Endothelial cell of umbilical vein (primary cell): ENCODE measurements at places on chromosomes 1 and 21. TPM values are rescaled to one million over a fixed set of nuclear protein-coding genes. Genes with fewer than 3 reads are reported as not detected.

The AMIGO1 gene
- polyA plus RNA-seq, result 0.67 and 0.80 TPM in 2 replicates

The SDHB gene
- polyA plus RNA-seq, result 86.8 and 98.1 TPM in 2 replicates

The ANGPTL3 gene
- not detected in 2 replicates for polyA plus RNA-seq

The CAPN9 gene
- polyA plus RNA-seq, result not detected in 2 replicates

The TLCD4 gene
- 0.05 and 0.11 TPM in 2 replicates for polyA plus RNA-seq

The OR6N1 gene
- not detected in 2 replicates for polyA plus RNA-seq

The SLC22A15 gene
- polyA plus RNA-seq, result not detected in 2 replicates

The RHEX gene
- polyA plus RNA-seq, result not detected in 2 replicates

The LAPTM5 gene
- 83.4 and 98.9 TPM in 2 replicates for polyA plus RNA-seq

The UHMK1 gene
- 6.8 and 9.2 TPM in 2 replicates for polyA plus RNA-seq

The CHI3L1 gene
- not detected in 2 replicates for polyA plus RNA-seq

The KCNE2 gene
- not detected in 2 replicates for polyA plus RNA-seq

GRCh38 chr1:172338295-172338735 lies 82.2 kb upstream of the C1orf105 start:
- no peak for DNase-seq

GRCh38 chr1:226531360-226532093 lies 17.0 kb upstream of the STUM start:
- no peak for DNase-seq

DNA sequence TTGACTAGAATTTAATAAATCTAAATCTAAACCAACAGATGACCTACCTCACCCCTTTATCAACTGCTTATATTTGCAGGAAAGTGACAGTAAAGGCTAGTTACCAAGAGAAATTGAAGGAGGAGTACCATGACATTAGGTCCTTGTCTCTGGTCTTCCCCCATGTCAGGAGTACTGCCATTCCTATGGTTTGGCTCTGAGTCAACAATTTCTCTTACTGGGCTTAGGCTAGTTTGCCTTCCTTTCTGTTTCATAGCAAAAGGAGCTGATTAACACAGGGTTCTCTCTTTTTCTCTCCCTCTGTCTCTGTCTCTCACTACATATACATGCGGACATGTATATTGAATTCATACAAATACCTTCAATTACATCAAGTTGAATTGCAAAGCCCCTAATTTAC lies 579.9 kb downstream of the DPYD start:
- DNase-seq, result no peak

GRCh38 chr1:229665912-229666558 lies 40.0 kb downstream of the URB2 start:
- no peak for DNase-seq

DNA sequence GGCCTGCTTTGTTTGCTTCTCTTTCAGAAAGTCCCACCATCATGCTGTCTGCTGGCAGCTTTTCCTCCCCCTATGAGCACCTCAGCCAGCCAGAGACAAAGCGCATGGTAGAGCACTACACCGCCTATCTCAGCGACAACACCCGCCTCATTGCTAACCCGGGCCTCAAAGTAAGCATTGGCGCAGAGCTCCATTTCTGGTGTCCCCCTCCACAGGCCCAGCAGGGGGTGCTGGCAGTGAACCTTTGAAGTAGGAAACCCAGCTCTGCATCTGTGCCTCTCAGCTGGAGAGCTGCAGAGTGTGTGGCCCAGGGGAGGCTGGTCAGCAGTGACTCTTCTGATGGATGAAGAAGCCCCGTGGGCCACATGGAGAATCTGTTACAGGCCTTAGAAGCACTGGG lies 81.2 kb upstream of the RAVER2 start:
- no peak for DNase-seq

- DNase-seq, result no peak
Observed at GRCh38 chr1:3115275-3116149, 46.5 kb downstream of the PRDM16 start.

DNA sequence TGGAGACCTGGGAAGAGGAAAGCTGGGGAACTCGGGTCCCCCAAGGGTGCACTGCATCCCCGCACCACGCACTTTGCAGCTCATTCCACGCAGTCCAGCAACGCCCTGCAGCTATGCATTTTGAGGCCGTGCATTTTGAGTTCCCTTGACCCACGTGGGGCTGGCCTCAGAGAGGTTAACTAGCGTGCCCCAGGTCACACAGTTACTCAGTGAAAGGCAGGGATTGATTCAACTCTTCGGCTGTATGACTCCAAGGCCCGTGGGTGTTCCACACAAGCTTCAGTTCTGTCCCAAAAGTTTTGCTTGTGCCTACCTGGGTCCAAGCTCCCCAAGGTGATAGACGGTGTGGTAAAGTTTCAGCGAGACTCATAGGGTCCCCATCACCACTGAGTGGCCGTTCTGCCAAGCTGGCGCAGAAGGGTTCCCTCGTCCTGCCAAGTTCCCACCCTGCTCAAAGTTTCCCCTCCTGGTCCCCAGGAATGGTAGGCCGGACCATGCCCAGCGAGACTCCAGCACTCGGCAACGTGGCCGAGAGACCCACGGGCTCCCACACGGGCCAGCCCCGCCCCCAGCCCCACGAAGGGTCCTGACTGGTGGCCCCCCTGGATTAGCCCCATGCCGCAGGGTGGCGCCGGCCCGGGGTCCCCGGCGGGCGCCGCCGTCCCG lies 611 bp downstream of the HSPG2 start:
- no peak for DNase-seq

DNA sequence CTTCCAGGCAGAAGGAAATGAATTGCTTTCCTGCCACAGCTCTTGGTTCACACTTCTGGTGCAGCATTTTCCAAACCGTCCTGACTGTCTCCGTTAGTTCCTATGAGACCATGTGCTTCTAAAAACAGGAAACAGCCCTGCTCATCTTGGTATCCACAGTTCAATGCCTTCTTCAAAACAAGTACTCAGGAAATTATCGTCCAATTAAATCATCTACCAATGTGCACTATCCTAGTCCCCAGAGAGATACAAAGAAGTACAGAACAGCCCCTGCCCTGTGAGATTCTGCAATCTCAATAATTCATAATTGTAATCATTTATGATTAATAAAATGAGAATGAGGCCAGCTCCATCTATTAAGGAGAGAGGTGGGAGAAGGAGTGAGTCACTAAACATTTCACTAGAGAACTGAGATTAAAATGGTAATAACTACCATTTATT lies 11.2 kb downstream of the CLEC20A start:
- DNase-seq, result peak; percentile 41

DNA sequence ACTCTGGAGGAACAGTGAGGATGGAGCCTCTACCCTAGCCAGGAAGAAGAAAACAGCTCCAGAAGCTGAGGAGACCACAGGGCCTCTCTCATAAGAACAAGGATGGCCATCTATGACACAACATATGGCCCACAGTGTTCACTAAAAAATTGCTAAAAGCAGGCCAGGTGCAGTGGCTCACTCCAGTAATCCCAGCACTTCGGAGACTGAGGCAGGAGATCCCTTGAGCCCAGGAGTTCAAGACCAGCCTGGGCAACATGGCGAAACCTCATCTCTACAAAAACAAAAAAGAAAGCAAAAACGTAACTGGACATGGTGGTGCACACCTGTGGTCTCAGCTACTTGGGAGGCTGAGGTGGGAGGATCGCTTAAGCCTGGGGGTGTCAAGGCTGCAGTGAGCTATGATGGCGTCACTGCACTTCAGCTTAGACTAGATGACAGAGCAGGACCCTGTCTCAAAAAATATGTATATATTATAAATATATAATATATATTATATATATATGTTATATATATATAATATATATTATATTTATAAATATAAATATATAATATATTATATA lies 103.1 kb downstream of the TOMM20 start:
- no peak for DNase-seq

DNA sequence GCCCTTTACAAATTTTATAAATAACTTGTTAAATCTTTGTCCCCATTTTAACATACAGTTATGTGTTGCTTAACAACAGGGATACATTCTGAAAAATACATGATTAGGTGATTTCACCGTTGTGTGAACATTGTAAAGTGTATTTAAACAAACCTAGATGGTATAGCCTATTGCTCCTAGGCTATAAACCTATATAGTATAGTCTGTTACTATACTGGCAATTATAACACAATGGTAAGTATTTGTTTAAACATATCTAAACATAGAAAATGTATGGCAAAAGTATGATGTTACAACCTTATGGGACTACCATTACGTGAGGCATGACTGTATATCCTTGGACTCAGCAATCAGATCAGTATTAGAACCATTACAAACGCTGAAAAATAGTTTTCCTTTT lies 36.6 kb downstream of the GATAD2B start:
- DNase-seq, result no peak

DNA sequence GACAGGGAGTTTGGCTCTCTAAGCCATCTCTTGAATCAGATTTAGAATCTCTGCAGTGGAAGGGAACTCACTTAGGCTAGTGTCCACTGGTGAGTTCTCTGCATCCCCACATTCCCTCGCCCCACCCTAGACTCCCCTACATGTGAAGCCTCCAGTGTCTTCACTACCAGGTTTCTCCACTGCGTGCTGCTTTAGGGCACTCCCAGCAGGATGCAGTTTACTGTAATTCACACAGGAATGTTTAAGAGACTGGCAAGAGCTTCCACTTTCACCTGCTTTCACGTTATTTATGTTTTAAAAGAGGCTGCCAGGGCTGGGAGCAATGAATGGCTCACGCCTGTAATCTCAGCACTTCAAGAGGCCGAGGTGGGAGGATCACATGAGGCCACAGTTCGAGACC lies 60.2 kb downstream of the KAZN start:
- no peak for DNase-seq

DNA sequence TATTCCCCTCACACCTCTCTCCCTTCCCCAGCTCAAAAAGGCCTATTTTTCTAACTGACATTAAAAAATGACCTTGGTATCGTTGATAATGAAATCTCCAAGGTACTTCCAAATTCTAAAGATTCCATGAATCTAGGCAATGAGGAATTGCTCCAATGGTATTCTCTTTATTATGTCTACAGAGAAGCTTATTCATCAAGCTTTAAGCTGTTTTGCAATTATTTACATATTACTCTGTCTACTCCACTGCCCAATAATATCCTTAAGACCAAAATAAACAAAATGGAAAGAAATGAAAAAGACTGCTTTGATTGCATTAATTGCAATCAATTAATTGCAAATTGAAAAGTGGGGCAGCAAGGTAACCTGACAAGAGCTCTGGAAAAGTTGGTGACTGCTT lies 7.9 kb downstream of the PLPP3 start:
- DNase-seq, result no peak

DNA sequence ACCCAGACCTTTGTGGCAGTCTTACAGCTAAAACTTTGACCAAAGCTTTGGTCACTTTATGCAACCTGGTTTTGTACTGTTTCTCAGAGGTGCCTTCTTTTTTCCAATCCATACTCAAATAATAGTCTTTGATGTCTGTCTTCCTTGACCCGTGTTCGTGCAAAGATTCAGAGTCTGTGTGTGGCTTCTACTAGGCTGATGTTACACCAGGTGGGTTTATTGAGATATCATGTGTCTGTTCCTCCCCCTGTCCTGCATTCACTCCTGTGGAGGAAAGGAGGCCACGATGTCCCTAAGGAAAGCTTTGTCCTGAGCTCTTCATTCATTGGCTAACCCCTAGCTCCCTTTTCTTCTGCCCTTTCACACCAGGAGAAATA lies 15.0 kb upstream of the IKBKE start:
- DNase-seq, result no peak

GRCh38 chr1:162902416-162902815 lies 41.4 kb upstream of the CCDC190 start:
- DNase-seq, result no peak

- DNase-seq, result peak; percentile 30
Observed at GRCh38 chr1:22826604-22827580, 116.3 kb downstream of the EPHB2 start.

GRCh38 chr1:230307213-230307612 lies 118.9 kb downstream of the PGBD5 start:
- peak; percentile 6 for DNase-seq

- DNase-seq, result peak; percentile 36
Observed at GRCh38 chr1:26127235-26128163, 15.9 kb downstream of the PDIK1L start.

DNA sequence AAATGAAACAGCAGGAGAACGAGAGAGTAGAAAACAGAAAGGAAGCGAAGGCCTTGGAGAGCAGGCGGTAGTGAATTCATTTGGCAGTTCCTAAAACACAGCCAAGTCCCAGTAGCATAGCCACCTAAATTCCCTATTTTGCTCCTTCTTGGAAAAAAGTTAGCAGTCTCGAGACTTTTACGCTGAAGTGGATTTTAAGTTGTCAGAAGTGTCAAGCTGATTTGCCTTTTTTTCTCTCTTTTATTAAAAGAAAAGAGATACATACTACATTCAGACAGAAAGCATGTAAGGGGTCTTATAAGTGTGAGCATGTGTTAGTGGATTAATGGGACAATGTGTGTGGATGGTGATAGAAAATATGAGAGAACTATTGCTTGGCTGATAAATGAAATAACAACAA lies 19.2 kb downstream of the NFIA start:
- DNase-seq, result no peak

DNA sequence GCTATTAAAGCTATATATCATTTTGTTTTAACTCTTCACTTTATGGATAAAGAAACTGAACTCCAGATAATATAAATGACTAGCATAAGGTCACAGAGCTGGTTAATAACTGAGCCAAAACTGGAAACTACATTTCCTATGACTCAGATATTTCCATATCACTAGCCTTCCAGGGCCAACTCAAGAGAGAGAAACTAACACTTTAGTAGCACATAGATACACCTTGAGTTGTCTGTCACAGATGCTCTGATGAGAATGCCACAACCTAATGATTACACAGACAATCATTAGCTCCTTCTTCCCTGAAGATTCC lies 40.7 kb downstream of the NME7 start:
- DNase-seq, result peak; percentile 83

DNA sequence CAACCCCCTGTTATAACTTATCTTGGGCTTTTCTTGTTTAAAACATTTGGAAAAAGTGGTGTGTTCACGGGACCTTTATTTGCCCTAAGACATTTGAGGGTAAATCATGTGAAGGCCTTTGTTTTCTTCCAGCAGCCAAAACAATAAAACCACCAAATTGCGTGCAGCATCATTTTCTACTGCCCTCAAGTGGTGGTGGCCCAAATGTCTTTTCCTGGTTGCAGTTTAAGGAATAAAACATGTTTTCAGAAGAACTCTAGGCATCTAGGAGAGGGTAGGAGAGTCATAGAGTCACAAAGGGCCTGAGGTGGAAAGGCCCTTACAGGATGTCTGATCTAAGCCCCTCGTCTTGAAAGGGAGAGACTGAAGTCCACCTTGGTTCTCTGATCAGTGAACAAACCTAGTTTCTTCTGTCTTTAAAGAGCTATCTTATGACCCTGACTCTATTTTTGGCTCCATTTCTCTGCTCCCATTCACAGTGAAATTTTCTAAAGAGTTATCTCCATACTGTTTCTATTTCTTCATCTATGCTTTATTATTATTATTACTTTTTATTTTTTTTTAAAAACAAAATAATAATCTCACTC lies 16.0 kb upstream of the EPS15 start:
- DNase-seq, result peak; percentile 89

- no peak for DNase-seq
Observed at GRCh38 chr1:183996040-183996384, 41.5 kb downstream of the COLGALT2 start.

- DNase-seq, result no peak
Observed at GRCh38 chr1:47679826-47680225, 242.0 kb downstream of the FOXD2 start.
